ENCODE measurements at places on chromosomes 3 and 15.
A peak's percentile ranks its signal among the peaks of the same experiment; 100 is the strongest.

GRCh38 chr3:196203846-196204245 is 7.4 kb downstream of the ZDHHC19 start:
- ATAC-seq, result no peak

DNA sequence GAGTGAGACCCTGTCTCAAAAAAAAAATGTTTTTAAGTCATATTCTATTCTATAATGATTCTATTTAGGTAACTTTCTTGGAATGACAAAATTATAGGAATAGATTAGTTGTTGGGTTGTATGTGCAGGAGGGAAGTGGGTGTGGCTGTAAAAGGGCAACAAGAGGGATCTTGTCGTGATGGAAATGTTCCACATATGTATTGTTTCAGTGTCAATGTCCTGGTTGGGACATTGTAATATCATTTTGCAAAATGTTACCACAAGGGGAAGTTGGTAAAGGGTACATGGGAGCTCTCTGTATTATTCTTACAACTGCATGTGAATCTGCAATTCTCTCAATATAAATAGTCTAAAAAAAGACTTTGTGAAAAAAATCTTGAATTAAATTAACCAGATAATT is 14.3 kb upstream of the ABHD5 start:
- no peak for ATAC-seq

DNA sequence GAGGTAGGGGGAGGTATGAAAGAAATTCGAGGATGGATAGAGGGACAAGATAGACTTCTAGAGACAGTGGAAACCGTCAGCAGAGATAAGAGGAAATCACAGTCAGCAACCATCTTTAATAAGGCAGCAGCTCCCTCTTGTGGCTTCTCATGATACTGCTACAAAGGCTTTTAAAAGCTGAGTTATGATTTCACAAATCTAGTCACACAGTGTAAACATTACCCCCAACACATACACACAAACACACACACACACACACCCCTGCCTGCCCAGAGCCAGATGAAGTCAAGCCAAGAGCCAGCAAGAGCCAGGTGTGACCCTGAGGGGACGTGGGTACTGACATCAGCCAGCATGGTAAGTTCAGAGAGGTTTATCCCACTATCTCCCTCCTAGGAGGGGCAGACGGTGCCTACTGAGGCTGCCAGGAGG is 18.9 kb upstream of the TGM5 start:
- ATAC-seq, result peak; percentile 63

GRCh38 chr15:52261498-52262242 is 33.9 kb downstream of the MYO5C start:
- ATAC-seq, result peak; percentile 91

- no peak for ATAC-seq
Measured at GRCh38 chr15:25054329-25054728, 99.5 kb downstream of the SNRPN start.

DNA sequence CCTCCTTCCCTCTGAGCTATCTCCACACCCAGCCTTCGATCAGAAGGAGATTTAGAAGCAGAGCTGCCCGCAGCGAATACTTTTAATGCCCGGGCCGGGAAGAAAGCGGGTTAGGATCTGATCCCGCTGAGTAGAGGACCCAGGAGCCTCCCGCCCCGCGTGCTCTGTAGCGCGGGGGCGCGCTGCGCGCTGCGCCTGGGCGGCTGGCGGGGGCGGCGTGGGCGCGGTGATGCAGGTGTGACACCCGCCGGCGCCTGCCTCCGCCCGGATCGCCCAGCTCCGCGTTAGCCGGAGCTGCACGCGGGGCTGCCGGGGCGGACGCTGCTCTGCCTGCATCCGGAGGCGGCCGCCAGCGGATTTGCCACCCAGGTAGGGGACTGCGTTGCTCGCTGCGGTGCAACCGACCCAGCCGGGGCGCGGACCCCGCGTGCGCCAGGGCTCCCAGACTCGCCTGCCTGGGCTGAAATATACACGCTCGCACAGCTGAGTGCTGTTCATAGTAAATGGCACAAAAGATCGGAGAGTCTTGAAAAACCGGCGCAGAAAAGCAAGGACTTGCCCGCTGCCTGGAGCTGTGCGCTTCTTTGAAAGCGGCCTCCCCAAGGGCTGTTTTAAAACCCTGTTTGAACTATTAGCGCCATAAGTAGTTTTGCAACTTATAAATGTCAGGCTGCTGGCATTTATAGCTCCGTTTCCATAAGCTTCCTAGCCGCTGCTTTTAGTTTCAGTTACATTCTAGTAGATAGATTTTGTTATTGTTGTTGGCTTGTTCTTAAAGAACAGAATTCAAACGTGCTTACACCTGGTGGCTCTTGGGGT is at the start of gene SV2B:
SV2B (plus strand) TSS at position 263 of the 819 bp plus-strand sequence. CDS start 126,007 bp downstream, outside the sequence.
- ATAC-seq, result peak; percentile 31

DNA sequence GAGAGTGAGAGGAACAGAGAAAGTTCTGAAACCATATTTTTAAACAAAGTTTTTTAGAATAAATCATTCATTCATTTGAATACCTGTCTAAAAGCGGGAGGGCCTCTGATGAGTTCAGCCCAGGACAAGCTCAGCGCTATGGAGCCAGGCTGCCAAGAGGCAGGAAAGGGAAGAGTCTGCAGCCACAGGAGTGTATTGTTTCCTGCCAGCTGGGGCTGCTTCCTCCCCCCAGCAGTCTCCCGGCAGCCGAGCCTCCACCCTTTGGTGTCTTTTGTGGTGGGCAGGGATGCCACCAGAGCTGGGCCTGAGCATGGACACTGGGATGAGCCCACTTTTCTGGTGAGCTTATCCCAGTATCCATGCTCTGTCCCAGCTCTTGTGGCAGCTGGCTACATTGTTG is 199.5 kb upstream of the TPRG1 start:
- no peak for ATAC-seq

DNA sequence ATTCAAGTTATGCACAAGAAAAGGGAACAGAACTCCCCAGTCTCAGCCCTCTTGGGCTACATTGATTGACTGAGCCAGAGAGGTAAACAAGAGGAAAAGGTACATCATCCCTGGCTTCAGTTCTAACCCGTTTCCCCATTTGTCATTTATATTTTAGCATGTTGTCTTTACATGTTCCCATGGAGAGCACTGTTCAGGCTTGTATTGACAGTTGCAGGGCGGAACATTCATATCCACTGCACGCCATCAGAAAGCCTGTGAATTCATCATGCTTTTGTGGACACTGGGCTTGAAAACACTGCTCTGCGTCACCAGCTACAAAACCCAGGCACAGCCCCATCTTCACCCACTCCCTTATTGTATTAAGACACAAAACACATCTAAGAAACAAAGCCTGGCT is 240.9 kb upstream of the EIF1B start:
- ATAC-seq, result no peak

DNA sequence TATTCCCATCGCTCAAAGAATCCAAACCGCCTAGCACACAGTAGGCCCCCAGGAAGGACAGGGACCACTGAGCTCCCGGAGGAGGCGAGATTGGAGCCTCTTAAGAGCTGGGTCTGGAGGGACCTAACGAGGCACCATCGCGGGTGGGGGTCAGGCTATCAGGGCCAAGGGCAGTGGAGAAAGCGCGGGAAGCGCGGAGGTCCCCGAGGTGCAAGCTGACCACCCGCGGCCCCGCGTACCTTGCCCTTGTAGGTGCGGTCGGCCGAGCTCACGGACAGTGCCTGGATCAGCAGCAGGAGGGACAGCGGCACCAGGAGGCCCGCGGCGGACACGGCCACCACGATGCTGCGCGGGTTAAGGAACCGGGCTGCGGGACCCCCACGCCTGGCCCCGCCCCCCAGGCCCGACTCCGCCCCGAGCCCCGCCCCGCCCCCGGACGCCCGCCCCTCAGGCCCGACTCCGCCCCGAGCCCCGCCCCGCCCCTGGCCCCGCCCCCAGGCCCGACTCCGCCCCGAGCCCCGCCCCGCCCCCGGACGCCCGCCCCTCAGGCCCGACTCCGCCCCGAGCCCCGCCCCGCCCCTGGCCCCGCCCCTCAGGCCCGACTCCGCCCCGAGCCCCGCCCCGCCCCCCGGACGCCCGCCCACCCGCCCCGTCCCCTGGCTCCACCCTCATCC is 3.9 kb downstream of the ZDHHC19 start:
- no peak for ATAC-seq

DNA sequence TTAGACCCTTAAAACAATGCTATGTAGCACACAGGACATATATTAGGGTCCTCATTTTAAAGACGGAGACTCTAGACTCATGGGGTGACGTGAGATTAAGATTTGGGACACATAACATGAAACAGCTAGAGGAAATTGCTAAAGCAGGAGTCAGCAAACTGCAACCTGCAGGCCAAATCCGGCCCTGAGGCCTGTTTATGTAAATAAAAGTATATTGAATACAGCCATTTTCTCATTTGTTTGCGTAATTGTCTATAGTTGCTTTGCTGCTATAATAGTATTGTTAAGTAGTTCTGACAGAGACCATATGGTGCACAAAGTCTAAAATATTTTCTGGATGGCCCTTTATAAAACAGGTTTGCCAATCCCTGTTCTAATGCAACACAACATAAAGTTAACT is 115.5 kb downstream of the TMCO5A start:
- no peak for ATAC-seq

DNA sequence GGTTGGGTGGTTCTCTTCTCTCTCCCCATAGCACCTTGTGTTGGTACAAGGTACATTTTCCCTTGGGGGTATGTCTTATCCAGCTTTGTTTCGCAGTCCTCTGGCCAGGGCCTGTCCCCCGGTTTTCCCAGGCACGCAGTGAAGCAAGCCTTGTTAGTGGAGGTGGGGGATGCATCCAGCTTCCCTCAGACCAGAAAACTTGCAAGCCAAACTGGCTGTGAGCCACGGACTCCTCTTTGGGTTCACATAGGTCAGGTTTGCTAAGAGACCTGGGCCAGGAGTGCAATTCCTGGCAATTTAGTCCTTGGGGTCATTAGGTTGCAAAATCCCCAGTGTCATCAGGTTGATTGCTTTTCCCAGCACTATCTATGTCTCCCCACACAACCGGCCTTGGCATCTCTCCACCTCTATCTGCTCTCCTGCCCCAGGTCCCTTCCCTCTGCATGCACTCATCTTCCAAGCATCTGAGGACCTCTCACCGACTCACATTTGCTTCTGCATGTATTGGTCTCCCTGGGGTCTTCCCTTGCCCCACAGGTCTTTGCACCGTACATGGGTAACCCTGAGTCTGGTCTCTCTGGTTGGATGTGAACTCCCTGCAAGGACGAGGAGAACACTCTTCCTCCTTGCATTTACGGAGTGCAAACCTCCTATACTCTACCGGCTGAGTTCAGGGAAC is 34.2 kb downstream of the BCL2L10 start:
- ATAC-seq, result no peak

- ATAC-seq, result no peak
Measured at GRCh38 chr3:77693147-77693546, 653.2 kb downstream of the ROBO2 start.

DNA sequence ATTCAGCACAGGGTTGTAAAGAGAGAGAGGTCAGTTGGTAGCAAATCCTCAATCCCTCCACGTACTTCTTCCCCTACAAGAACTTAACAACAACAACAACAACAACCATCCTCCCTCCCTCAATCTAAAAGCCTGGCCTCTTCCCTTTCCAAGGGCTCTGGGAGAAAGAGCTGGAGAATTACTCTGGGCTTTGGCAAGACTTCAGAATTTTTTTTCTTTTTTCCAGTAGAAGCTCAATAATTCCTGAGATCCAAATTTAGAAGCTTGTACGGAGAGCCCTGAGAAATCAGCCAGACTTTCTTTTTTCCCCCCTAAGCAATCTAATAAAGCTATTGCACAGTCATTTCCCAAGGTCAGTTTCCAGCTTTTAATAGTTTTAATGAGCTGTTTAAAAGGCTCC is 95.8 kb upstream of the CACNA2D3 start:
- ATAC-seq, result no peak

DNA sequence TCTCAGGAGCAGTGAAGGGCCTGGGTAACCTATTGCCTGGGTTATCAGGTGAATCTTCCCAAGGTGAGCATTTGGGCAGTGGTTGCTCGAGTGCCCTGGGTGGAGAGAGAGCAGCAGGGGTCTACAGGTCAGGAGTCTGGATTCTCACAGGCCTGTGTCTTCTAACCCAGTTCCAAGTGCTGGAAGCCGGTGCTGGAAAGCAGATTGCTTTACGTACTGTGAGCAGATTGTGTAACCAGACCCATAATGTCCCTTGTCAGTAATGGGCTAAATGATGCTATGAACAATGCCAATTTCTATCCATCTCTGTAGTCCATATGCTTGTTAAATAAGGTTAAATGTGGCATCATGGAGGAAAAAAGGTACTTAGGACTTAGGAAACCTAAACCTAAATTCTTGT is 106.5 kb downstream of the TPRG1 start:
- ATAC-seq, result no peak

GRCh38 chr3:68915973-68916372 is 16.4 kb downstream of the TAFA4 start:
- ATAC-seq, result no peak

DNA sequence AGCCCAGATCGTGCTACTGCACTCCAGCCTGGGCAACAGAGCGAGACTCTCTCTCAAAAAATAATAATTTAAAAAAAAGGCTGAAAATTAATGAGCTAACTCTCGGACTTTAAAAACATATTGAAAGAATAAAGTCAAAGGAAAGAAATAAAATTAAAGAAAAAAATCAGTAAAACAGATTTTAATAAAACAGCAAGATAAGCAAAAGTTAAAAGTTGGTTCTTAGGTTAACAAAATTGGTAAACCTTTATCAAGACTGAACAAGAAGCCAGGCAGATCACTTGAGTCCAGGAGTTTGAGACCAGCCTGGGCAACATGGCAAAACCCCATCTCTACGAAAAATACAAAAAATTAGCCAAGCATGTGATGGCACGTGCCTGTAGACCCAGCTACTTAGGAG is 20.7 kb downstream of the TRPM7 start:
- ATAC-seq, result no peak

GRCh38 chr3:126389112-126389793 is 5.5 kb upstream of the CFAP100 start:
- peak; percentile 97 for ATAC-seq

DNA sequence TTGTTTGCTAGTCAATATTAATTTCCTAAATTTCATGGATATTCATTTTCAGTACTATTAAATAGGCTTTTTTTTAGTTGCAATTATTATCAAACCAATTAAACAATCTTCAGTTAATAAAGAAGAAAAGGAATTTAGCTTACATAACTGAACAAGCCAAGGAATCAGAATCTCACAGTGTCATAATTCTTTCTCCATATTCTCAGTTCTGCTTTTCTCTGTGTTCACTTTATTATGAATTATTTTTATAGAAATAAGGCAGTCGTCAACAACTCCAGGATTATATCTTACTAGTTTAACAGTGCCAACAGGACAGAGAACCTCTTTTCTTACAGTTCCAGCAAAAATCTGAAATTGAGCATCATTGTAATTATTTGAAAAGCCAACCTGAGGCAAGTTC is 221.7 kb downstream of the CGGBP1 start:
- ATAC-seq, result no peak

DNA sequence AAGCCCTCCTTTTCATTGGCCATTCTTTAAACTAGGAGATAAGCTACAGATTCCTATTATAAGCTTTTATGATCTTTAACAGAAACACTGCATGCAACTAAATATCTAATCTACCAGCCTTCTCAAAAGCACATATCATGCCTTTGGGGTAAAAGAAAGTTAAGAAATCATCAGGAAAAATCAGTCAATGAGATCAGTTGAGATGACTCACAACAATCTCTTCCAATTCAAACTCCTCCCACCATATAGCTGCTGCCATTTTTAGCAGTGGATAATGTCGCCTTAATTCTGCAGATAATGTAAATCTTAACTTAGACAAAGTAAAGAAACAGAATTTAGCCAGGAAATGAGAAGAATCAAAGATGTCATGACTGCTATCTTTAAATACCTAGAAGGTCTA is 135.2 kb upstream of the BCL6 start:
- no peak for ATAC-seq
